Retina (tissue), 1 donor: ENCODE measurements at places on chromosomes 6 and 20.

GRCh38 chr6:115969207-115969929, 91.3 kb downstream of the FRK start:
- DNase-seq, result no peak

- DNase-seq, result no peak
Observed at GRCh38 chr6:109393157-109393885, 11.1 kb upstream of the CD164 start.

GRCh38 chr20:45436732-45437485, 21.0 kb downstream of the PIGT start:
- peak; percentile 91 for DNase-seq

DNA sequence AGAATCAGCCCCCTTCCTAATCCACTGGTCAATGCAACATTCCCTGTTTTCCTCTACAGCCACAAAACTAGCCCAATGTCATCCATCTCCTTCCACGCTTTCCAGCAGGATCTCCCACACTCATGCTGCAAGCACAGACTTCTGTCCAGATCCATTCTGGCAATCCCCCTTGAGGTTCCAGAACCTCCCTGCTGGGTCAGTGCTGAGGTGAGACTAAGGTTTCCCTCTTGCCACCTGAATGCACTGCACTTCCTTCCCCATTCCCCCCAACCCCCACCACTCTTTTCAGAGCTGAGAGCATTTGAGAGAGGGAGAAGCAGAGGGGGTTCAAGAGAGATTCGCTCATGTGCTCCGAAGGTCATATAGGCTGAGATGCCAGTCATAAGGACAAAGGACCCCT, 43.9 kb downstream of the EBF4 start:
- no peak for DNase-seq

DNA sequence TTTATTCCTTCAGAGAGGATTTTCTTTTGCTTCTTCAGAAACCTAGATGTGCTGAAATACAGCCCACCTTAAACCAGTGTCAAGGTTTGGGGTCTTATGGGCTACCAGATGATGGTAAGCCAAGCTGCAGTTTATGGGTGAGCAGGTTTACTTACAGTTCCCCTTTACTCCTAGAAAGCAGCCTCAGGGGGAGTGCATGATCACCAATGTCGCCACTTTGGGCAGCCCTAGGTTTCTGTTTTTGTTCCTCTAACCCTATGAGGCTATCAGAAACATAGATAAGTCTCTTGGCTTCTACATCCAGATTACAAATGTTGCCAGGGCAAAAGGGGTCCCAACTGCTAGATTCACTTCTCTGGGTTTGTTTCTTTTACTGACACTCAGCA, 67.2 kb downstream of the TRIM27 start:
- DNase-seq, result no peak

DNA sequence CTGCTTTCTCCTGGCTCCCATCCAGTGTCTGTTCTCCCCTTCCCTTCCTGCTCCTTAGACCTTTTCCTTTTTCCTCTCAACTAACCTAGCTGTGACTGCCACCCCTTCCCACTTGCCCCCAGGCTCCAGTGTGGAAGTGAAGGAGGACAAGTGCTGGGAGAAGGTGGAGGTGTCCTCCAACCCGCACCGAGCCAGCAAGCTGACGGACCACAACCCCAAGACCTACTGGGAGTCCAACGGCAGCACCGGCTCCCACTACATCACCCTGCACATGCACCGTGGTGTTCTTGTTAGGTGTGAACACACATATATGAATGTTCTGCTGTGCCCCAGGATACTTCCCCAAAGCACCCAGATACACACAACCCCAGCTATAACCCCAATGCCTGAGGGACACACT, 18.5 kb downstream of the CUL9 start:
- no peak for DNase-seq

DNA sequence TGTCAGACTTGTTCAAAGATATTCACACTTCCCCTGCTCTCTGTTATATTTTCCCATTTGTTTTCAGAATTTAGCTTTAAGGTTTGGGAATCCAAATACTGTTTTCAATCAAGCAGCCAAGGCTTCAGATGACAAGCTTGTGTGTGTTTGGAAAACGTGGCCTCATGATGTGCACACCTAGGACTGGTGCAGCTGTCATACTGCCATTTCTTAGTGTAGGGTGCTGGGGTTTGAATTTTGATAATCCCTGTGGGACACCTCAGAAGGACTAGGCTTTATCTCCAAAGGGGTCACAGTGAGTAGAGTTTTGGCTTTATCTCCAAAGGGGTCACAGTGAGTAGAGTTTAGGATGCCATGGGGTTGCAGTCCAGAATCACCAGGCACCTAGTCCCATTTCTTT, 65.3 kb upstream of the JAG1 start:
- DNase-seq, result no peak

GRCh38 chr6:92124200-92124651, 1295.1 kb downstream of the EPHA7 start:
- DNase-seq, result no peak

DNA sequence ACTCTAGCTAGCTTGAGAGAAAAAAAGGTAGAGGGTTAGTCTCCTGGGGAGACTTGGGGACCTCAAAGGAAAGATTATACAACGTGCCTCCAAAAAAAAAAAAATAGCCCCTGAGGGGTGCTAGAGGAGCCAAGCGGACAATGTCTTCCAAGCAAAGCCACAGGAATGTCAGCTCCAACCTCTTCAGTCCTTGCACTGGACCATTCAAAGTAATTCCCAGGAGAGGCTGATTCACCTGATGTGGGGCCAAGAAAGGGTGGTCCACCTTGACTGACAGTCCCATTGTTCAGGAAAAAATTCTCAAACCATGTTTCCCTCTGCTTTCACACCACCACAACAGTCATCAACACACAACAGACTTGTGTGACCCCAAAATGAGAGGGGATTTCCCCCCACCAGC, 30.7 kb downstream of the ASIP start:
- no peak for DNase-seq

GRCh38 chr6:37109714-37110499, 60.0 kb upstream of the PIM1 start:
- no peak for DNase-seq

- no peak for DNase-seq
Observed at GRCh38 chr6:76888351-76888750, 574.9 kb downstream of the HTR1B start.

GRCh38 chr6:143696664-143697000, 18.9 kb downstream of the PHACTR2 start:
- DNase-seq, result no peak

GRCh38 chr20:35125753-35126152, 21.4 kb downstream of the EDEM2 start:
- no peak for DNase-seq

DNA sequence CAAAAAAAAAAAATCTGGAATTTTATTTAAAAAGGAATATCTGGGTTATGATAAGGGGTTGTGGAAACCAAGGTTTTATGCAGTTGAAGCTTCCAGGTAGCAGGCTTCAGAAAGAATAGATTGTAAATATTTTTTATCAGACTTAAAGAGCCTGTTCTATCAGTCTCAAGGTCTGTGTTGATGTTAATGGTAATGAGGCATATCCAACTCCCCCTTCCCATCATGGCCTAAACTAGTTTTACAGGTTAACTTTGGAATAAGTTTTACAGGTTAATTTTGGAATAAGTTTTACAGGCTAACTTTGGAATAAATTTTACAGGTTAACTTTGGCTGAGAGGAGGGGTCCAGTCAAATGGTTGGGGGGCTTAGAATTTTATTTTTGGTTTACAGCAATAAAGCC, 92.4 kb downstream of the CD24 start:
- DNase-seq, result no peak

DNA sequence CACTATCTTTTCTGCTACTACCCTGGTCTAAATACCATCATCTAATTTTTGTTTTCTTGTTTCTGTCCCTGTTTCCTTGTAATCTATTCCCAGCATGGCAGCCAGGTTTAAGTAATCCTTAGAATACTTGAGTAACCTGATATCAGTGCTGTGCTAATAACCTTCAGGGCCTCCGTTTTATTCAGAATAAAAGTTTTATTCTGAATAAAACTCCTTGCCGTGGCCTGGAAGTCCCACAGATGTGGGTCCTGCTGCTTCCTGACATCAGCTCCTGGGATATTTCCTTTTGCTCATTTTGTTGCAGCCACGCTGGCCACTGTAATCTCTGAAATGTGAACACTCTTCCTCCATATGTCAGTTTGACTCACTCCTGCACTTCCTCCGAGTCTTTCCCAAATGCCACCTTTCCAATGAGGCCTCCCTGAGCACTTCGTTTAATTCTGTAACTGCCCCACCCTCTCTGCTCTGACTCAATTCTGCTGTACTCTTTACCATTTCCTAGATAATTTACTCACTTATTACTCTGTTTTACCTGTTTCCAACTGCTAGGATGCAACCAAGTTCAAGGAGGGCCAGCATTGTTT, 114.0 kb upstream of the FOXA2 start:
- no peak for DNase-seq

DNA sequence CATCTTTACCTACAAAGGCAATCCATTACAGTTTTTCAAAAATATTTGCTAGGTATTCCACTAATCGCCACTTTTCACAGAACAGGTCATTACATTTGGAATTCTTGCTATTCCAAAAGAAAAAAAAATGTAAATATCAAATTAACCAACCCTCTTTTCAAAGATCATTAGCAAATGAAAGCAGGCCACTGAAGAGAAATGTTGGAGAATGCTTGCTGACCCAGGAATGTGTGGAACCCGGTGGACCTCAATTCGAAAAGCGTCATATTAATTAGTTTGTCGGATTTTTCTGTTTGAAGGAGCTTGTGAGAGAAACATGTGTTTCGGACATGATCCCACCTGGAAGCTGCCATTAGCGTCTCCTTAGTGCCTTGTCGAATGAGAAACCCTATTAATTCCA, 27.9 kb upstream of the SERPINB9 start:
- DNase-seq, result no peak

- DNase-seq, result no peak
Observed at GRCh38 chr6:1040393-1040792, 271.5 kb upstream of the FOXQ1 start.

GRCh38 chr6:134211297-134211696, 106.6 kb downstream of the SGK1 start:
- no peak for DNase-seq

DNA sequence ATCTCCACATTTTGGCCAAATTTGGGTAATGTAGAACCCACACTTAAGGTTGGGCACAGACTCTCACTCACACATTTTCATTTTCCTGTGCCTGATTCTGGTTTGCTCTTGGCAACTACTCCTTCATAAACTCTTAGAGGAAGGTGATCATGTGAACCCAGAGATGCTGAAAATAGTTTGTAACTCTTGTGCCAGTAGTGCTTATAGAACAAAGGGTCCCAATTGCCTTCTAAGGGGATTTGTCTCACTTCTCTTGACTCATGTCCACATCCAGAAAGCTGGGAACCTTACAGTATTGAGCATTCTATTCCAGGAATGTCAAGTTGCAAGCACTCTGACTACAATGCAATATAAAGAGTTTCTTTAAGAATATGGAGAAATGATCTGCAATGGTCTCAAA, 62.0 kb upstream of the TASP1 start:
- DNase-seq, result no peak

GRCh38 chr6:30612213-30612612, 4.8 kb downstream of the PPP1R10 start:
- DNase-seq, result no peak

DNA sequence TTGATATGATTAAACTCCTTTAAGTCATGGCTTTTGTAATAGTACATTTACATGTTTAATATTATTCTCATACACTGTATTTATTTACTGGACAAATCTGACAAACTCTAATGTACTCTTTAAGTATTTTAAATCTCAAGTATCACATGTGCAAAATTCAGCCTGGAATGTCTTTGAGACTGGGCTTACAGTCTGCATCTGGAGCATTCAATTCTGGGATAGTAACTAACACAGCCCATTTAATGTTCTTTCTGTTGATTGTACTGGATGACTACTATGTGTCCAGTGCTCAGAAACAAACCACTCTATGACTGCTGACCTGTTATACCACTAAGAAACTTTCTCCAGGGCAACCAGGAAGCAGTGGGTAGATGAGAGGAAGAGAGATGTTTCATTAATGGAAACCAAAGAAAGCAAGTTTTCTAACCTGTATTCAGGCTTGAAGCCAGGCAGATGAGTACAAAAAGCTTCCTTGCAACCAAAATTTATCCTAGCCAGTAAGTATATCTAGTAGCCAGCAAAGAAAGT, 26.8 kb downstream of the FBXL4 start:
- DNase-seq, result no peak

GRCh38 chr6:4459996-4460395, 316.2 kb upstream of the CDYL start:
- DNase-seq, result peak; percentile 50

DNA sequence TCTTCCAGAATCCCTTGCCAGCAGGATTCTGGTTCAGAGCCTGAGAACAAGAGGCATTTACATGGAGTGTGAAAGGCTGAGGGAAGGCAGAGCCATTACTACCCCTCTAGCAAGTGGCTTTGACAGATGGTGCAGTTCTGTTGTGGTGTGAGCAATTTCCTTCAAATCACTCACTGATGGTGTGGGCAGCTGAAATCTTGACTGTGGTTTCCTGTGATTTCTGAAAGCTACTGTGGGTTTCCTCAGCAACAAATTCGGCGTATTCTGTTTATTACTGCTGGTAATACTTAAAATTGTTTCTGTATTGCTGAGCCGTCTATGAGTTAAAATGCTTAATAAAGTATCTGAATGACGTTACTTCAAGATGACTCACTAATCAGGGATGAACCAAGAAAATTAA, 181.5 kb upstream of the TCF21 start:
- DNase-seq, result no peak

GRCh38 chr20:63877755-63878470, 12.8 kb downstream of the TPD52L2 start:
- DNase-seq, result no peak

- DNase-seq, result no peak
Observed at GRCh38 chr6:55437141-55437540, 109.9 kb downstream of the GFRAL start.

GRCh38 chr6:40281402-40281801, 305.8 kb downstream of the LRFN2 start:
- no peak for DNase-seq

DNA sequence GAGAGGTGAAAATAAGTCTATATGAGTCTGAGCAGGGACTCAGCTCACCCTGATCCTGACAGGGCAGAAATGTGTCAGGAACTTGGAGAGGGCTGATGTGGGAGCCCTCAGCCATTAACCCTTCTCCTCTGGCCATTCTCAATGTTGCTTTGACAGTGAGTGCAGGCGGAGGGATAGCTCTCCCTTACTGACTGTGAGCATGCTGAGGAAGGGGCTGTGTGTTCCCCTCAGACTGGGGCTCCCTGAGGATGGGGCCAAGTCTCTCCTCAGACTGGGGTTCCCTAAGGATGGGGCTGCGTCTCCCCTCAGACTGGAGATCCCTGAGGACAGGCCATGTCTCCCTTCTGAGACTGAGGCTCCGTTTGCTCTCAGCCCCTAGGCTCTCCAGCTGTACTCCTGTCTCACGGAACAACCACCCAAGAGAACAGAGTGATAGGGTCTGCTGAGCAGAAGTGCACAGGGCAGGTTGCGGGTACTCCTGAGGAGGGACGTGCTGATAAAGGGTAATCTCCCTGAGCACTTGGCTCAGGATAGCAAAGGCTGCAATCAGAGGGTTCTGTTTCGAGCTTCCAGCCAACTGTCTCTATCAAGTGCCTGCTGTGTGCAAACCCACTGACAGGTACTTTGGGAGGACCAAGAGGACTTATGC, 141.0 kb downstream of the MRPL14 start:
- no peak for DNase-seq

- no peak for DNase-seq
Observed at GRCh38 chr20:17673084-17673483, 9.0 kb downstream of the RRBP1 start.

GRCh38 chr6:903761-904160, 210.8 kb upstream of the EXOC2 start:
- no peak for DNase-seq
